ENCODE measurements at places on chromosomes 3 and 15.
A peak's percentile ranks its signal among the peaks of the same experiment; 100 is the strongest.

DNA sequence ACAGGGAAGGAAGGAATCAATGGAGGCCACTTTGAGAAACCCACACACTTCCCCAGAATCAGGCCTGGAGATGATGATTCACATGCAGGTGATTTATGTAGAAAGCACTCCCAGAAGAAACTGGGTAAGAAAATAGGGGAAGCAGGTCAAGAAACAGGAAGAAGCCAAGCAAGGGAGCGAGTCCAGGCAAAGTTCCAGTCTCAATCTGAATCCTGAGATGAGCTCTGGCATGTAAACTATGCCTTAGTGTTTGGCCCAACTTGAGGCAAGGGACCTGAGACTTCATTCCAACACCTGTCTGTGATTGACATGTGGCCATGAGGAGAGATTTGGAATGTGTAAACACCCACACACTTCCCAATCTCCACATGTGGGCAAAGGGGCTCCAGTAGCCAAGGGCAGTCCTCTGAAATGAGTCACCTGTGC lies 61.6 kb upstream of the CTNNB1 start:
- DNase-seq = no peak

DNA sequence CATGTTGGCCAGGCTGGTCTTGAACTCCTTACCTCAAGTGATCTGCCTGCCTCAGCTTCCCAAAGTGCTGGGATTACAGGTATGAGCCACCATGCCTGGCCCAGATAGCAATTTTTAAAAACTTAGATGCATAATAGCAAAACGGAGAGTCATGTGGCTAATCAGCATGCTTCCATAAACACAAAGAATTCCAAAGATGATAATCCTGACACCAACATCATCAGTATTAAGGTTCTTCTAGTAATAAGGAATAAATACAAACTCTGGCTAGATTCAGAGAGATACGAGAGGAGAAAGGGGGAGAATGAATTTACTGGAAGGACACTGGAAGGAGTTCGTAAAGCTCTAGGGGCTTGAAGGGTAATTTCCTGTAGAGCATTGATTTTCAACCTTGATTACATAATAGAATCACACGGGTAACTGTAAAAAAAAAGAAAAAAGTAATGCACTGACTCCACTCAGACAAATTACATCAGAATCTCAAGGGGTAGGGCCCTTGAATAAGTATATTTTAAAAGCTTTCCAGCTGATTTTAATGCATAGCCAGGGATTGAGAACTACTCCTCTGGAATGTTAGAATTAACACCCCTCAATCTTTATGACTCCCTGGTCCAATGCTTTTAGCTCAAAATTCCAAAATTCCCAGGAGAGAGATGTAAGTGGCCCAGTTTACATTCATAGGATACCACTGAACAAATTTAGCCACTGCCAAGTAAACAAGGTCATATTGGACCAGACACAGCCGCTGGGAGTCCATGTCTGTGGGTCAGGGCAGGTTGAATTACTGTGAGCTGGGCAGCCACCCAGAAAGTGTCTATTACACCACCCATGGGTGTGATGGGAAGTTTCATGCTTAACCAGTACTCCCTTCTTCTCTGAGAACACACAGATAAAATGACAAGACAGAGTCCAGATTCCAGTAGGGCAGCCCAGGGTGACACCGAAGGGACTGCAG lies 243.9 kb downstream of the TBL1XR1 start:
- DNase-seq = peak; percentile 86

DNA sequence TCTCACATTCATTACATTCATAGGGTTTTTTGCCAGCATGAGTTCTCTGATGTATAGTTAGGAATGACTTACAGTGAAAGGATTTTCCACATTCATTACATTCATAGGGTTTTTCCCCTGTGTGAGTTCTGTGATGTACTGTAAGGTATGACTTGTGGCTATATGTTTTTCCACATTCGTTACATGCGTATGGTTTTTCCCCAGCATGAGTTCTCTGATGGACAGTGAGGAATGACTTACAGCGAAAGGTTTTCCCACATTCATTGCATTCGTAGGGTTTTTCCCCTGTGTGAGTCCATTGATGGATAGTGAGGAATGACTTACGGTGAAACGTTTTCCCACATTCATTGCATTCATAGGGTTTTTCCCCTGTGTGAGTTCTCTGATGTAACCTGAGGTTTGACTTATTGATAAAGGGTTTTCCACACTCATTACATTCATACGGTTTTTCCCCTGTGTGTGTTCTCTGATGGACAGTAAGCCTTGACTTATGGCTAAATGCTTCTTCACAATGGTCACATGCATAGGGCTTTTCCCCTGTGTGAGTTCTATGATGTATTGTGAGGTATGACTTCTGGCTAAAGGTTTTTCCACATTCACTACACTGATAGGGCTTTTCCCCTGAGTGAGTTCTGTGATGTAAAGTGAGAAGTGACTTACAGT lies 47.4 kb downstream of the ZNF717 start:
- no peak for DNase-seq

- no peak for DNase-seq
These were observed 136.5 kb downstream of the CHSY1 start for GRCh38 chr15:101115393-101115785.

DNA sequence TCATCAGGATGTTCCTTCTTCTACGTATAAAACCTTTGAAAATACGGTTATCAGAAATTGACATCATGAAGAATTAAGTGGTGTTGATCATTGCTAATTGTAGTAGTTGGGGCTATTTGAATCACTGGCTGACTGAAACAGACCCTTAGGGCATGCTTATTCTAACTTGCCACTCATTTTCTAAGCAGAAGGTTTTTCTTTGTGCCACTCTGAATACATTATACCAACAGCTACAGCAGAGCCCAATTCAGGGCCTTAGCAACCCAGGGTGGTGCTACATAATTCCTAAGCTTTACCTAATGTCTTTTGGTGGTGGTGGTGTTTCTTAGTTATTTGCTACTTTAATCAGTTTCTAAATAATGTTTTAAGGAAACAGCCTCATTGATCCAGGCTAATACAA lies 524.2 kb downstream of the NLGN1 start:
- DNase-seq = no peak

DNA sequence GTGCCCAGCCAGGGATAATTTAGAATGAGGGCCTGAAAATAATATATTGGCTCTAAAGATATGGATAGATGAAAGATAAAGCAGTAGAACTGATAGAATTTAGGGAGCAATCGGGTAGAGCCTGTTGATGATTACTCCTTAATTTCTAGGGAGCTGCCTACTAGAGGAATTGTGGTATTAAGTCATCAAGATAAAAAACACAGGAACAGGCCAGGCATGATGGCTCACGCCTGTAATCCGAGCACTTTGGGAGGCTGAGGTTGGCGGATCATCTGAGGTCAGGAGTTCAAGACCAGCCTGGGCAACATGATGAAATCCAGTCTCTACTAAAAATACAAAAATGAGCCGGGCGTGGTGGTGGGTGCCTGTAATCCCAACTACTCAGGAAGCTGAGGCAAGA lies 130.4 kb downstream of the PCCB start:
- no peak for DNase-seq

DNA sequence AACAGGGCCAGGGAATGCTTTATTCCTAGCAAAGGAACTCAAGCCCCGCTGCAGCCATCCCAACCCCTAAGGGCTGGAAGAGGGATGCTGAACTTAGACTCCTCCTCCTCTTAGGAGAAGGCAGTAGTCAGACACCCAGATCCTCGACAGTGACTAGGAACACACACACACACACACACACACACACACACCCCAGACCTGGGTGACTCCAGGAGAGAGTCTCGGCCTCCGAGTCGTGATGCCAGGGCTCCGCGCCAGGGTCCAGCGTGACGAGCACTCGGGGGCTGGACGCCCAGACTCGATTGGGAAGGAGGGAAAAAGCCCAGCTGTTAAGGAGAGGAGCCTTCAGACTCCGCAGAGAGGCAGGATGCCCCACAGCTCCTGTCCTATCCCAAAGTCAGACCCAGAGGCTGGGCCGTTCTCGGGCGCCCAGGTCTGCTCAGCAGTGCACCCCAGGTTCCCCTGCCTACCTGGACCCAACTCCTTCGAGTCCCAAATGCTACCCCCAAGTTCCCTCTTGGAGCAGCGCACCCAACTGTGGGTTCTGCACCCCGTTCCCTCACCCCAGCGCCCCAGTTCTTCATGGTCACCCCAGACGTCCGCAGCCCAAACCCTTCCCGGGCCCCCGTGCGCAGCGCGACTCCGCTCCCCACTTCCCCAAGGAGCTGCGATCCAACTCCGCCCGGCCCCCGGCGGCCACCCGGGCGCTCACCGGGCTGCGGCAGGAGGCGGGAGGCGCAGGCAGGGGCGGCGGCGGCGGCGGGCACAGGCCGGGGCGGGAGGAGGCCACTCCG lies 421 bp downstream of the BMF start:
- peak; percentile 95 for DNase-seq

GRCh38 chr3:46194868-46195553 lies 13.1 kb downstream of the CCR1 start:
- DNase-seq = no peak

DNA sequence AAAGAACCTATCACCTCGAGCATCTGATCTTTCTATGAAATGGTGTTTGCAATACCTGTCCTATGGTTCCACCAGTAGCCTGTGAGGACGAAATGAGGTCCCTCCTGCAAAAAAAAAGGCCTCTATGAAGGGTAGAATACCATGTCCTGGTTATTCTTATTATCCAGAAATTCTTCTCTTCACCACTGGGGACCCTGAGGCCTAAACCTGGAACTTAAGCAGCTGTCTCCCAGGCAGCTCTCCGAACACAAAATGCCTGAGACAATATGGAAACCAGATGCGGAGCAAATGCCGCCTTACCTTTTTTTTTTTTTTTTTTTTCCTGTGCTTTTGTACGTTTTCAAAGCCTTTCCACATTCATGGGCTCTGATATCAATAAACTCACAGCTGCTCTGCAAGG lies 62.1 kb upstream of the WNT5A start:
- DNase-seq = no peak

- no peak for DNase-seq
These were observed 119.3 kb downstream of the HCN4 start for GRCh38 chr15:73249499-73249898.

GRCh38 chr15:64521201-64521600 lies 60.8 kb downstream of the ZNF609 start:
- DNase-seq = no peak

DNA sequence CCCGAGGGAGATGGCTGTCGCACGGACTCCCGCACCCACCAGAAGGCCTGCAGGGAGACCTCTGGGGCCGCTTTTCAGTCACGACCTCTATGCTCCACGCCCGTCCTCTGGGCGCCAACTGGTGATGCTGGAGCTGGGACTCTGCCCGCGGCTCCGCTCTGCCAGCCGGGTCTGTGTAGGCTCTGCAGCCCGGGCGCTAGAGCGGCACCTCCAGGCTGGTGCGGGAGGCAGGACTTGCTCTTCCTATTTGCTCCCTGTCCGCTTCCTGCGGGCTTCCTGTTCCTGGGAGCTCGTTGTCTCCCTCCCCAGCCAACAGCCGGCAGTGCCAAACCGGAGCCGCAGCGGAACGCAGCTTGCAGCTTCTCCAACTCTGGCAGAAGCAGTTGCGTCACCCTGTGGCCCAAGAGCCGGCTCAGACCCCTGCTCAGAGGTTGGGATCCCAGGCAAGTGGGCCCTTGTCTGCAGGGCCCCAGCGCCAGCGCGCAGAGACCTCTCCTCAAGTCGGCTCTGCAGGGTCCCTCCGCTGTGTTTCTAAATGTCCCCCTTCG lies 285.9 kb downstream of the XXYLT1 start:
- peak; percentile 89 for DNase-seq

DNA sequence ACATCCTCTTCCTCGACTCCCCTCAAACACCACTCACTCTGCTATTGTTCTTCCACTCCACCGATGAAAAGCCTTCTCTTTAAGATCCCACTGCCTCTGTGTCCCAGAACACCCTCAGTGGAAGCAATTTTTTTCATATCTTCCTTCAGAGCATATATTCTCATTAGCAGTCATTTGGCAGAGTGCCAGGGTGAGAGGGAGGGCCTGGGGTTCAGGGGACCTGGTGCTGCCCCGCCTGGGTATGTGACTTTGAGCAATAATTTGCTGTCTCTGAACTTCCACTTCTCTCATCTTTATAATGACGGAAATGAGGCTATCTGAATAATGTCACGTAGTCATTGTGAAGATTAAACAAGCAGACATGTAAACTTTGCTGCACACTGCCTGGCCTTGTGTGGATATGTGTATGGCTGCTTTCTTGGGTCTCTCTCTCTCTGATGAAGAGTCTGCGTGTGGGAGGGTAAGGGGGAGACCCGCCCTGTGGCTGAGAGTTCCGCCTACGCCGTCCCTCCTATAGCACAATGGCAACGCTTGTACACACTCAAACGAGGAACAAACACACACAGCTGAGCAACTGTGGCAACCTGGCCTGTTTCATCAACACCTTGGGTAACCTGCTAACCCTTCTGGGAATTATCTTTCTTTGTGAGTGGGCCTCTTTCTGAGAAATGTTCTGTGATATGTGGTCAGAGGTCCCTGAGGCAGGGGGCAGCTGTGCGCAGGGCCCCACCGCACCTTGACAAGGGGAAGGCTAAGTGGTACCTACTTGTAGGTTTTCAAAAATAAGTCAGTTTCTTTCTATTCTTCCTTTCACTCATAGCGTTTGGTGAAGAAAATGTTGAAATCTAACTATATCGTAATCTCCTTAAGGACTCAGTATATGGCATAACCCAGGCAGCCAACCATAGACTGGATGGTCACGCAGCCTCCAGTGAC lies 369.8 kb downstream of the SV2B start:
- DNase-seq = no peak

DNA sequence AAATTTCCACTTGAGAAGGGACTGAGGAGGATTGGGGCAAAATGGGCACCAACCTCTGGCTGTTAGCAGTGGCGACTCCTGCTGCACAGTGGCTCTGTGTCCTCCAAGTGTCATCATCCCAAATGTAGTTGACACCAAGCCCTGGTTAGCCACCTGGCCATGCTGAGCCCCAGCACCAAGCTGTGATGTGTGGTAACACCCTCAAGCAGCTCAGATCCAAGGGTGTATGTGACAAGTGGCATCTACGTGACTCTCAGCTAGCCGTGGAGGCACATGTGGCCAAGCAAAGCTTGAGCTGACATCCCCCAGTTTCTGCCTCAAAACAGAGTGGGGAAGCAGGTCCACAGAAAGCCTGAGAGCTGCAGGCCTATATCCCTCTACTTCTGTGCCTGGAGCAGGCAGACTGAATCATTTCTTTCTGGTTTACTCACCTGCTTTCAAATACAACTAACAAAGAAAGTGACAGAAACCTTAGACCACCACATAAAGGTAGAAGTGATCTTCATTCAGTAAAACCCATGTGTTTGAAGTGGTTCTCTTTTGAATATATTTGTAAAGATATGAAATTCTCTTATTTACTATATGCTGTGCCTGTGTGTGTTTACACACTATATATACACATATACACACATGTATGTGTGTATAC lies 40.0 kb downstream of the FOXP1 start:
- no peak for DNase-seq

All from sigmoid colon (tissue), 7 donors.